ENCODE measurements at places on chromosomes 1 and 21. TPM values are rescaled to one million over a fixed set of nuclear protein-coding genes. Genes with fewer than 3 reads are reported as not detected.
A peak's percentile ranks its signal among the peaks of the same experiment; 100 is the strongest.

GRCh38 chr1:173555651-173556305 is 47.1 kb downstream of the SLC9C2 start:
- no peaks in the 10 kb centered on the region for H3K36me3 ChIP-seq
- H3K27me3 ChIP-seq: no peaks in the 10 kb centered on the region
- no peak overlapping the region for H3K4me3 ChIP-seq
- H3K27ac ChIP-seq: no peak overlapping the region

- peak overlapping the region; percentile 67 for H3K27ac ChIP-seq
- no peak overlapping the region for H3K4me3 ChIP-seq
- H3K4me1 ChIP-seq: no peaks in the 10 kb centered on the region
- no peaks in the 10 kb centered on the region for H3K36me3 ChIP-seq
- no peak for DNase-seq
- no peaks in the 10 kb centered on the region for H3K27me3 ChIP-seq
These were observed 205.0 kb downstream of the HIVEP3 start for GRCh38 chr1:41713557-41714327.

DNA sequence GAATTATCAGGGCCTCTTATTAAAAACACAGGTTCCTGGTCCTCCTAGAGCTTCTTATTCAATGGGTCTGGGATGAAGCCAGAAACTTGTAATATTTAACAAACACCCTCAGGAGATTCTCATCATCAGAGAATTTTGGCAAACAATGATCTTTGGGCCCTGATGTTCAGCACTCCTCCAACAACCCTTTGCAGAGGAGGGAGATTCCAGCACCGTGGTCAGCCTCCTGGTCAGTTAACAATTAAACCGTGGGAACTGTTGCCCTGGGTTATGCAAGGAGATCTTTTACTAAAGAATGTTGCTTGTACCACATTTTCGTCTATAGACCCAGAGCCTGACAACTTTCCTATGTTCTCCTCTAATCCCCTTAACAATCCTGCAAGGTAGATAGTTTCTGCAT is 294.4 kb downstream of the PLPP3 start:
- H3K4me1 ChIP-seq: no peaks in the 10 kb centered on the region
- H3K4me3 ChIP-seq: no peak overlapping the region
- H3K27ac ChIP-seq: no peak overlapping the region
- H3K36me3 ChIP-seq: no peaks in the 10 kb centered on the region

DNA sequence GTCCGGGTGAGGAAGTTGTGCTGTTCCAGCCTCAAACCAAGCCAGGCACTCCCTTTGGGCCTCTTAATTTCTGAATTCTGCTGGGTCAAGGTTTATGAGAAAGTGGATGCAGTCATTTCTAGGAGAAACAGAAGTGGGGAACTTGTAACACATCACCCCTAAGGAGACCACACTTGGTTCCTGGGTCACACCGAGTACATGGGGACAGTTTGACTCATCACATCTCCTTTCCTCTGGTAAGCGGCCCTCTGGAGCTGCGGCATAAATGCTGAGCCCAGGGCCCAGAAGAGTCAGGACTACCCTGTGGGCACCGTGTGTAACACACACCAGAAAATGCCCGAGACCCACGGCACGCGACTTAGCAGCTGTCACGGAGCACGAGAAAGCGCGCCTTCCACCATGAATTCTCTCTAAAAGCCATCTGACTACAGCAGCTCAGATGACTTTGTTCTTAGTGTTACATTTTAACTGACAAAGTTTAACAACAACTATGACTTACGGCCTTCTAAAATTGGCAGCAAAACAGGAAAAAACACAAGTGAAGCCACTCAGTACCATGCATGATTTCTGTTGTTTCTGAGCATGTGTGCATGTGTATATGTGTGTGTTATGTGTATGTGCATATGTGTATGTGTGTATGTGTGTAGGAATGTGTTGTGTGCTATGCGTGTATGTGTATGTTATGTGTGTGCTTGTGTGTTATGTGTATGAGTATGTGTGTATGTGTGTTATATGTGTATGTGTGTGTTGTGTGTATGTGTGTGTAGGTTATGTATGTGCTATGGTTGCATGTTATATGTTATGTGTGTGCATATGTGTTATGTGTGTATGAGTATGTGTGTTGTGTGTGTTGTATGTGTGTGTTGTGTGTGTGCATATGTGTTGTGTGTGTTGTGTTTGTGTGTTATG is 50.8 kb downstream of the TOMM20 start:
- no peak for DNase-seq
- H3K4me1 ChIP-seq: peaks cover 12% of the 10 kb centered on the region
- H3K4me3 ChIP-seq: no peak overlapping the region
- H3K36me3 ChIP-seq: no peaks in the 10 kb centered on the region
- no peaks in the 10 kb centered on the region for H3K27me3 ChIP-seq

GRCh38 chr1:3522112-3522511 is 67.6 kb downstream of the ARHGEF16 start:
- no peaks in the 10 kb centered on the region for H3K4me1 ChIP-seq
- no peak overlapping the region for H3K4me3 ChIP-seq
- peaks cover 5% of the 10 kb centered on the region for H3K36me3 ChIP-seq
- H3K27me3 ChIP-seq: no peaks in the 10 kb centered on the region
- no peak for DNase-seq
- no peak overlapping the region for H3K27ac ChIP-seq

DNA sequence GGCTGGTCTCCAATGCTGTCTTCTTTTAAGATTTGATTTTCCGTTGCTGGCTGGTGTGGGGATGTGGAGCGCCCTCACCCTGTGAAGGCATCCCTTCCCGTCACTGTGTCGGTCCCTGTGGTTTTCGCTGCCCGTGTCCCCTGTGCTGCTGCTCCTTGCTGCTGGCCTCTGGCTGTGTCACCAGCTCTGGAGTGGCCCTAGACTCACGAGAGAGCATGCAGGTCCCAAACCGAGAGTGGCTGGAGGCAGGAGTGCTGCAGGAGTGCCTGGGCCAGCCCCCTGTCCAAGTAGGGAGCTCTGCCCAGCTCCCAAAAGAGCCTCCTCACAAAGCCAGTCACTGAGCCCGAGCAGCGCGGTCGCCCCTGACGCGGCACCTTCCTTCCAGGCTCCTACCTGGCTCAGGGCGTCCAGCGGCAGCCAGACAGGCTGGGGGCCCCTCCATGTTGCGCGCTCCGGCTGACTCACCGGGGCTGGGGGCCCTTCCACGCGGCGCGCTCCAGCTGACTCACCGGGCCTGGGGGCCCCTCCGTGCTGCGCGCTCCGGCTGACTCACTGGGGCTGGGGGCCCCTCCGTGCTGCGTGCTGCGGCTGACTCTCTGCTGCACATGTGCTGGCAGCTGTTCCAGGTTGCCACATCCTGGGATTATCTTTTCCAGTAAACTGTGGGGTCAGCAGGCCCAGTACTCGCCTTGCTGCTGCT is 106.7 kb upstream of the COL6A1 start:
- H3K36me3 ChIP-seq: no peaks in the 10 kb centered on the region
- H3K27me3 ChIP-seq: no peaks in the 10 kb centered on the region
- H3K4me3 ChIP-seq: no peak overlapping the region
- no peaks in the 10 kb centered on the region for H3K4me1 ChIP-seq
- H3K27ac ChIP-seq: no peak overlapping the region
- no peak for DNase-seq

- H3K27me3 ChIP-seq: no peaks in the 10 kb centered on the region
- H3K36me3 ChIP-seq: no peaks in the 10 kb centered on the region
- peak overlapping the region; percentile 21 for H3K27ac ChIP-seq
- DNase-seq: no peak
These were observed 11.2 kb upstream of the FMOD start for GRCh38 chr1:203361945-203362719.

DNA sequence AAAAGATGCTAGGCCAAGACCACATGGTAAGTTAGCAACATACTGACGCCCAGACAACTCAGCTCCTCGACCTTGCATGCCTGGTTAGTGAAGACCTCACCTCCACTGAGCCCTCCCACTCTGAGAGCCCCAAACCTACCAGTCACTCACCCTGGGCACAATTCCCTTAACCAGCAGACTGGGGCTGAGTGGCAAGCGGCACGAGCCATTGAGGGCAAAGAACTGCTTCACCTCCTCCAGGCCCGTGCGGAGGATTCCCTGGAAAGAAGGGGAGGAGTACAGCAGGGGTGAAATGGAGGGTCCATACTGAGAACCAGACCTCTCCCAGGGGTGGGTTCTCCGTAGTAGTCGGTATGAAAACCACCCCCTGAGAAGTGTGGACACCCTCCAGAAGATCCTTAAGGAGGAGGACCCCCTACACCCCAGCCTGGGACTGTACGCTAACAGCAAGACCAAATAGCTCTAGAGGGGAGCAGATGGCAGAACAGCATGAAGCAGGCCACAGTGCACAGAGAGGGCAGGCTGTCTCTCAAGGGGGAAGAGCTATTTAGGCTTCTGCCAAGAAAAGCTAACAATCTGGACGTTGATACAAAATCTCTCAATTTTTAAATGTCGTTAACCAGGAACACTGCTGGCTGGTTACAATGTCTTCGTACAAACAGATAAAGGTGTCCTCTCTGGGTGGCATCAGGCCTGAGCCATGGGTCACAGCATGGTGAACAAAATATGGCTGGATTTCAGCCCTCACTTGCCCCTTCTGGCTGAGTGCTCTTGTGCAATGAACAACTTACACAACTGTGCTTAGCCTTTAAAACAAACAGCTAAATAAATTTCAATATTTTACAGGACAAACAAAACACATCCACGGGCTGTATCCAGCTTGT is 31.0 kb upstream of the PPP1R15B start:
- H3K27ac ChIP-seq: no peak overlapping the region
- H3K4me3 ChIP-seq: no peak overlapping the region
- H3K4me1 ChIP-seq: no peaks in the 10 kb centered on the region
- H3K36me3 ChIP-seq: peaks cover 48% of the 10 kb centered on the region
- no peak for DNase-seq

- H3K4me1 ChIP-seq: peaks cover 3% of the 10 kb centered on the region
- no peak for DNase-seq
- H3K27me3 ChIP-seq: no peaks in the 10 kb centered on the region
These were observed 748 bp upstream of the ATP6V0B start for GRCh38 chr1:43973981-43974442.

GRCh38 chr1:199489594-199489993 is 537.9 kb upstream of the NR5A2 start:
- H3K36me3 ChIP-seq: no peaks in the 10 kb centered on the region
- DNase-seq: no peak
- no peak overlapping the region for H3K27ac ChIP-seq
- H3K27me3 ChIP-seq: no peaks in the 10 kb centered on the region
- H3K4me3 ChIP-seq: no peak overlapping the region
- H3K4me1 ChIP-seq: no peaks in the 10 kb centered on the region

- no peak for DNase-seq
- peaks cover 22% of the 10 kb centered on the region for H3K36me3 ChIP-seq
- no peaks in the 10 kb centered on the region for H3K4me1 ChIP-seq
These were observed 18.0 kb downstream of the ACP6 start for GRCh38 chr1:147652306-147652705.

DNA sequence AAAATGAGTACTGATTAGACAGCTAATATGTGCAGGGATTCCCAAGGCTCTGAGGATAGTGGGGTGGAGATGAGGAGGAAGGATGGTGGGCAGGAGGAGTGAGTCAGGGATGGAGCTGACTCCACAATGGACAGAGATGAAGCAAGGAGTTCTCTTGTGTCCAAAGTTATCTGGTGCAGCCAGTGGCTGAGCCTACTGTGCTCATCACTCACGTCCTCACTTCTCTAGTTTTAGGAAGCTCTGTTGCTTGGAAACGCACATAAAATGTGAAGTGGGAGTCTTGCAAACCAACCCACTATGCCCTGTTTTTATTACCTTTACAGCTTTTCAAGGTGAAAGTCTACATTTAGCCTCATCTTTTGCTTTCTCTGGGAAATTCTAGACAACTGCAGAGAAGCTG is 36.5 kb upstream of the SAMD13 start:
- H3K27ac ChIP-seq: no peak overlapping the region
- H3K27me3 ChIP-seq: no peaks in the 10 kb centered on the region
- no peak for DNase-seq
- H3K4me1 ChIP-seq: no peaks in the 10 kb centered on the region
- no peak overlapping the region for H3K4me3 ChIP-seq
- H3K36me3 ChIP-seq: no peaks in the 10 kb centered on the region

DNA sequence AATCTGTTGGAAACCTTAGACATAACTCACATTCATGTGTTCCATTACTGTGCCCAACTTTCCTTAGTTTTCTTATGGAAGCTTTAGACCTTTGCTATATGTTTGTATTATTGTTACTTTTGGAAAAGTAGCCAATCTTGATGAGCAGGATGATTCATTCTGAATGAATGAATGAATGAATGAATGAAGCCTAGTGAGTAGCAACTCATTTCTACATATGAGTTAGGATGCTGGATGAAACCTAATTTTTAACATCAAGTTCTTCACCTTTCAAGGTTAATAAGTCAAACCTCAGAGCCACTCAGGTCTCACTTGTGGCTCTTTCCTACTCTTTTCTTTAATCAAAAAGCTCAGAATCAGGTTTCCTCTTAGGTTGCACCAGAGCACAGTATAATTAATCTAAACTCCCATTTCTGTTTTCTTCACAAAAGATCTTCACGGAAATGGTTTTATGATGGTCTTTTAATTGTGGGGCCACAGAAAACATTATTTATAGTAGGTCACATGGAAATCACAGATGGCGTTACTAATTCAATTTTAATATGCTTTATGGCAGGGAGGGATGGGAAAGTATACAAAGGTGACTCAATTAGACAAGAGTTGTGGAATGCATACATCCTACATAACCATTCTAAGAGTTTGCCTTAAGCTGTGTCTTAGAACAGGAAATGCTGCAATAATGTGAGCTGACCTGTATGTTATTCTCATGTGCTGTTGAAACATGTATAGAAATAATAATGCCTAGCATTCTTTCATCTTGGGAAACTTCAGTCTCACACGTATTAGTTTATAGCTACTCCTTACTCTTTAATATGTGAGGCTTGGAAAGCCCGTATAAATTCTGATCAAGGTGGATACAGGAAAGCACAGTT is 4.5 kb upstream of the DDX59 start:
- no peak overlapping the region for H3K27ac ChIP-seq
- DNase-seq: no peak
- H3K36me3 ChIP-seq: no peaks in the 10 kb centered on the region
- H3K27me3 ChIP-seq: no peaks in the 10 kb centered on the region
- no peak overlapping the region for H3K4me3 ChIP-seq

DNA sequence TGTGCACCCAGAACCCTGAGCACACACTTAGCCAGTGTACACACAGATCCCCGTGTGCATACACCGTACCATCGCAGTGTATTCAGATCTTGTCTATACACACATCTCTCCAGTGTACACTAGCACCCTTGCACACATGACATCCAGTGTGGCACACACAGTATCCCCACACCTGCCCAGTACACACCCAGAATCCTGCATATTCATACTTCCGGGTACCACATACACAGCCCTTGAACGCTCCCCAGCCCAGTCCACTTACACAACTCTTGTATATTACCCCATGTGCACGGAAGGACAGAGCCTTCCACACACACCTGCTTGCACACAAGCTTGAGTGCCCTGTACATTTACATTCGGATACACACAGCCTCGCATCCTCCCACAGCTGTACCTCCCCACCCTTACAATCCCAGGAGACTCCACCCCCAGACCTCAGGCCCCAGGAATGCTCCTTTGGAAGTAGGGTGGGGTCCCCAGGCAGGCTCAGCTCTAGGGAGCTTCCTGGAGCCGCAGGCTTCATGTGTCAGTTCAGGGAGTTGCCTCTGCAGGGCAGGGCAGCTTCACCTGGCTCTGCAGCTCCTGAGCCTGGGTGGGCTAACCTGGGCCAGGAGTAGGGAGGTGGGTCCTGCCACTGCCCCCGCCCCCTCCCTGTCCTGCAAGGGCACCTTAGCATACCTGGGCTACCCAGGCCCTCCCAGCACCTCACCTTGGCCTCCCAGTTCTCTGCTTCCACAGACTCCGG is 46.2 kb downstream of the AHDC1 start:
- DNase-seq: peak; percentile 83
- H3K36me3 ChIP-seq: peaks cover 17% of the 10 kb centered on the region
- peaks cover 30% of the 10 kb centered on the region for H3K4me1 ChIP-seq

- H3K36me3 ChIP-seq: no peaks in the 10 kb centered on the region
- H3K27me3 ChIP-seq: no peaks in the 10 kb centered on the region
- DNase-seq: no peak
- H3K4me3 ChIP-seq: no peak overlapping the region
- no peak overlapping the region for H3K27ac ChIP-seq
These were observed 35.9 kb downstream of the DNASE2B start for GRCh38 chr1:84434081-84434769.

SLC44A3 gene
- total RNA-seq: 5.5 TPM

CHD5 gene
- total RNA-seq: 0.40 TPM

All from endodermal cell (in vitro differentiated cells).